Activated effector memory CD4-positive, alpha-beta T cell treated with Interleukin-2 at 50 U/mL for 16 hours (primary cell): ENCODE measurements at places on chromosomes 7 and 10.

GRCh38 chr10:86311906-86312305, 54.7 kb downstream of the GRID1 start:
- DNase-seq: no peak

- DNase-seq: no peak
Measured at GRCh38 chr7:5755704-5756504, 25.6 kb downstream of the RNF216 start.

DNA sequence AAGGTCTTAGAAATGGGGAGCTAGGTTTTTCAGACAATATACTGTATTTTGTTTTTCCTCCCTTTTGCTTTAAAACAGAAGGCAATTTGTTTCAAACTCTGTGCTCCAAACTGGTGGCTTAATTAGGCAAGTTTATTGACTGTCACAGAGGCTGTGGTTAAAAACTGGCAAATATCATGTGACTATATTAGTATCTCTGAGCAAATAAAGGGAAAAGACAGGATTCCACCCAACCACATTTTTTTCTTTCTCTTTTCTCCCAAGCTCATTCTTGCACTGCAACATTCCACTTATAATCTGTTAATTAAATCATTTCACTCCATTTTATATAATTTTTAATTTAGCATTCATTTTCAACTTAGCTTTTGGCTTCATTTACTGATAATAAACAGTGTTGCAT, 615.8 kb downstream of the AUTS2 start:
- no peak for DNase-seq

GRCh38 chr10:124536496-124537050, 75.0 kb downstream of the LHPP start:
- no peak for DNase-seq

DNA sequence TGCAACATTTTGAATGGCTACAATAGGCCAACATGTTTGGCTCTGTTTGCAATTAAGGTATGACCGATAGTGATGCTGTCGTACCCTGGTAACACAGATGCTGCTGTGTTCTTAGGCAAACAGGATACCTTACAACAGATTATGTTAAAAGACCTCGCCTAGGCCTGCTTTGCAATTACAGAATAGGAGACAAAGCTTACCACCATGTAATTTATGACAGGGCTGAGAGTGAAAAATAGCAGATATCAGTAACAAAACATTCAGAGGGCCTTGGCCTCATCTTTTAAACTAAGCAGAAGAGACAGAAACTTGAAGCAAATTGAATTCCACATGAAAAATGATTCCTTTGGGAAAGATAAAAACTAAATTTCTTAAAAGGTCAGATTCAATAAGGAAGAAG, 29.4 kb upstream of the ABLIM1 start:
- DNase-seq: no peak

GRCh38 chr10:93652857-93653256, 40.5 kb downstream of the PDE6C start:
- DNase-seq: no peak

DNA sequence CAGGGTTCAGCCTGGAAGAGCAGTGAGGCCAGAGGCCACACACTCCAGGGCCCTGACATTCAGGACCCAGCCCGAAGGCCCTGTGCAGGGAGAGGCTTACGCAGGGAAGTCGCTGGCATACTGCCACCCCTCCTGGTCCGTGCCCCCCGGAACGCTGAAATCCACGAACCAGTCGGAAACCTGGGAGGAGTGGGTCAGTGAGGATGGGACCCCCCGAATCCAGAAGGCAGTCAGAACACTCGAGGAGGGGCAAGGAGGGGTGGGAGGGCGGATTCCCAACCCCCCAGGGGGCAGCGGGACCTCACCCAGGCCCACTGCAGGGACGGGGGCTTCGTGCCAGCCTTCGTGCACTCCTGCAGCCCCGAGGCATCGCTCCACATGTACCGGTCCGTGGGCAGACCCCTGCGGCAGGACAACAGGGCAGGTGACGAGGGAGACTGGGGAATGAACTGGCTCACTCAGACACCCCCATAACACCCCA, 13.5 kb downstream of the BHLHA15 start:
- DNase-seq: no peak

DNA sequence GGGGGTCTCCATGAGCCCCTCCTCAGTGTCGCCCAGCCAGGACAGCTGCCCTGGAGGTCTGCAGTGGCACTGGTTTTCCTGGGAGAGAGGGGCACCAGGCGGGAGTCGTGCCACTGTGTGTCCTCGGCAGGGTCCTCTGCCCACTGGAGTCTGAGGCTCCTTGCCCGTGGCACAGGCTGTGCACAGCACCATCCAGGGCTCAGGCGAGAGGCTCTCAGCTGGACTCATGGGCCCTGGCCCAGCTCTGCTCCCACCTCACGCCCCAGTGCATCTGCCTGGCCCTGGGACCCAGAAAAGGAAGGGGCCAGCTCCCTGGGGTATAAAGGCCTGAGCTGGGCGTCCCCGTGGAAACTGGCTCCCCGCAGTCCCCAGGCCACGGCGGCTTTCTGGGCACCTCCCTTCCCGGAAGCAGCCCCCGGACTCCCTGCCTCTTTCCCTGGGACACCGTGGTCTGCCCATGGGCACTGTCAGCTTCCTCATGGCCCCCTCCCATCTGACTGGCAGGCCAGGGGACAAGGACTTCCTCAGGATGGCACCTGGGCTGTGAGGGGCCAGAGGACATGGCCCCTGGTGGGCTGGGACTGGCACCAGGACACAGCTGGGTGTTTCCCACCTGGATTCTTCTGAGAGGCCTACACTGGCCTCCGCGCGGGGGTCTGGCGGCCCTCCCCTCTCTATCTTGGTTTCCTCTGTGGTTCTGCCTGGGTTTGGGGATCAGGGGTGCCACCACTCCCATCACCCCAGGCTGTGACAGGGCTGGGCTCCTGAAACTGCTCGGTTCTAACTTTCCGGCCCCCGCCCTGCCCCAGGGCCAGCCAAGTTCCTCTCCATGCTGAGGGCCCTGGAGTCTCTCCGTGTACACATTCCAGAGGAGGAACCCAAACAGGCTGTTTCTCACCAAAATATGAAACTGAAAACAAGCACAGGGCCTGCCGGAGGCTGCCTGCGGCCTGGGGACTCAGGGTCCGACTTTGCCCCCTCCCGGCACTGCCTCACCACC, 5.5 kb downstream of the FOXL3 start:
- no peak for DNase-seq

- DNase-seq: no peak
Measured at GRCh38 chr7:154591544-154591943, 411.4 kb downstream of the PAXIP1 start.

GRCh38 chr10:110844617-110844881, 27.2 kb upstream of the PDCD4 start:
- DNase-seq: no peak

DNA sequence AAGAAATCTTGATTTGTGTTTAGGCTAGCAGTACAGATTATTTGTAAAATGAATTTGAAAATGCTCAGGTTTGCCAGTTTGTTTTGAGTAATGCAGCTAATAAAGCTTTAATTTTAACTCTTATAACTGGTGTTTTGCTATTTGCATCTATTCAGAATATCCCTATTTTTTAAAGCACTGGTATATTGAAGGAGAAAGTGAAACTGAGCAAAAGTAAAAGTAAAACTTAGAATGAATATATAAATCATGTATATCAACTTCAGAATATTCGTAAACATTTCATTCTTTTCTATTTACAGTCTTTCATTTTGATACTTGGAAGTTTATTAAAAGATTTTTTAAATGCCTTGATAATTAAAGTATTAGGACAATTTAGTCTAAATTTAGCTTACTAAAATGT, 26.2 kb downstream of the TASOR2 start:
- DNase-seq: no peak

- no peak for DNase-seq
Measured at GRCh38 chr10:132562177-132562915, 24.8 kb downstream of the INPP5A start.

DNA sequence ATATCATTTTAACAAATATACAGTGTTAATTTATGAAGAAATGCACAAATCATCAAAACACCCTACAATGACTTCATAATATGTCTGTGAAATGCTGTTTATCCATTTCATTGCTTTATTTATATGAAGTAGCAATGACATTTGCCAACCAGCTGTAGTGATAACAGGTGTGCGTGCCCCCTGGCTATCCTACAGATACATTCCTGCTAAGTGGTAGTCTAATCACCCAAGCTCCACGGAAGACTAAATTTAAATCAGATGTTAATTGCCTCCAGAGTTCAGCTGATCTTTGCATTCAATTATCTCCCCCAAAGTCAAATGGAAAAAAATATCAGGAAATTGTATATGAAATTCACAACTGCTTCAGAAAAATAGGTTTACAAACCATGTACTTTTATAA, 1164.2 kb upstream of the LRRN3 start:
- no peak for DNase-seq

DNA sequence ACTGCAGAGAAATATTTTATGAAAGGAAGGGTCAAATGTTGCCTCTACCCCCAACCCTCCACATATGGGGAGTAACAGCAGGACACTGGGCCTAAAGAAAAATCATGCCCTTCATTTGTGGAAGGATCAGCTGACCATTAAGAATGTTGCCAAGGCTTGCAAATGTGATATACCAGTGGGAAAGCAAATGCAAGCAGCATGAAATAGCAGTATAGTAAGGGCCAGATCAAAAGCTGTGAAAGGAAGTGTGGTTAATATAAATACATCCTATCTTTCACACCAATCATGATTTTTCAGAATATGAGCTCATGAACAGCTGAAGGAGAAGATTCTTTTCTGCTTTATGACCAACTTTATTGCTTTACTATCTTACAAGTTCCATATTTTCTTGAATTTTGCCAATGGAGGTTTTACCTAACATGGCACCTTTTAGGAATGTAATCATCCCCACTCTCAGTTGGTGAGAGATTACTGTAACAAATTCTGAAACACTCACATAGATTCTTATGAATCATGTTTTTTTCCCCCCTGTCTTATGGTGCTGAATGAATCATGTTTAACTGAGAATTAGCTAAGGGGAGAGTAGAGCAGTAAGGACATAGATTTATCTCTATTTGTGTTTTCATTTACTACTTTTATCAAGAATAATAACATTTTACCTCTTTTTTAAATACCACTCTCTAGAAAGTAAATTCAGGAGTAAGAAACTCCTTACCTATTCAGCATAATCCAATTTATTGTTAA, 12.1 kb upstream of the ATAD1 start:
- DNase-seq: no peak
